Keratinocyte (primary cell): ENCODE measurements at places on chromosomes 7 and 10. TPM values are rescaled to one million over a fixed set of nuclear protein-coding genes. Genes with fewer than 3 reads are reported as not detected.

Gene TRIM50
- not detected in 3 replicates for polyA plus RNA-seq

Gene VPS50
- polyA plus RNA-seq: 9.5 to 23.1 TPM (median 17.0 TPM) in 3 replicates

Gene TEX47
- polyA plus RNA-seq: not detected in 3 replicates

Gene HMX2
- not detected in 3 replicates for polyA plus RNA-seq

Gene ZNF117
- polyA plus RNA-seq: 0.44 to 2.3 TPM (median 1.8 TPM) in 3 replicates

Gene TAS2R60
- polyA plus RNA-seq: 0.08 to 0.20 TPM (median 0.17 TPM) in 3 replicates

Gene ITGA8
- polyA plus RNA-seq: not detected in 3 replicates

Gene HHEX
- polyA plus RNA-seq: not detected in 3 replicates

Gene NODAL
- polyA plus RNA-seq: 0.30 to 0.46 TPM (median 0.45 TPM) in 3 replicates

Gene CTTNBP2
- 0.55 to 1.3 TPM (median 0.63 TPM) in 3 replicates for polyA plus RNA-seq

Gene STEAP2
- polyA plus RNA-seq: 2.0 to 3.9 TPM (median 3.4 TPM) in 3 replicates

Gene IDE
- polyA plus RNA-seq: 13.7 to 24.4 TPM (median 16.5 TPM) in 3 replicates

Gene SLC18A3
- polyA plus RNA-seq: not detected in 3 replicates

Gene BEND7
- polyA plus RNA-seq: 2.5 to 4.5 TPM (median 4.4 TPM) in 3 replicates

Gene COL26A1
- not detected in 3 replicates for polyA plus RNA-seq

Gene KCND2
- polyA plus RNA-seq: 0.01 TPM in 1 of 3 replicates, not detected in the others
